ENCODE measurements at places on chromosomes 3 and 15.

DNA sequence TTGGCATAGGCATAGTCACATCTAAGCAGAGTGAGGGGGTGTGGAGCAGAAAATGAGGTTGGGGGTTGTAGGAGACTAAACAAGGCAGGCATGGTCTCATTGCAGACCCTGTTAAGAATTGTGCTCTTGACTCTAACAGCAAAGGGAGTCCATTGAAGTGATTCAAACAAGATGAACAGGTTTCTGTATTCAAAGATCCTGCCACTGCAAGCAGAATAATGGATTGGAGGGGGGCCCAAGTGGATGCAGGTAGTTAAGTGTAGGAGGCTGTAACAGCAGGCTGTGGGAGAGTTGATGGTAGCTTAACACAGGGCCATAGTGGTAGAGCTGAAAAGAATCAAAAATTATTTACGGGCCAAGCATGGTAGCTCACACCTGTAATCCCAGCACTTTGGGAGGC is 34.4 kb downstream of the CASR start:
- DNase-seq: no peak

- no peak for DNase-seq
Measured at GRCh38 chr3:163601426-163601825, 1476.9 kb downstream of the SI start.

- no peak for DNase-seq
Measured at GRCh38 chr3:170467007-170467406, 48.3 kb downstream of the CLDN11 start.

DNA sequence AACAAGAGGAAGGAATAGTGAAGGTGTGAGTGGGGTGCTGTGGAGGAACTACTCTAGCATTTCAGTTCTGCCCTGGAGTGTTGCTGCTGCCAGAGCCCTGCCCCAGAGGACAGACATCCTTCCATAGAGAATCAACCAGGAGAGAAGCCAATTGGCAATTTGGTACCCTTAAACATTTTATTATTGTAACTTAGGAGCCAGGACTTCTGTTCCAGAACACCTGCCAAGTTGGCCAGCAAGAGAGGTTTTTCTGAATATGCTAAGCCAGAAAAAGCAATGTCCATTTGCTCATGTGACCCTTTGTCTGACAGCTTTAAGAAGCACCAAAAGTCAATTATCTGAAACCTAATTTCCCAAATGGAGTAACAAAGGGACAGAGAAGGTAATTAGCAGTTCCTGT is 264.9 kb downstream of the MEX3B start:
- DNase-seq: no peak

- no peak for DNase-seq
Measured at GRCh38 chr3:98512576-98512975, 10.1 kb downstream of the CLDND1 start.

All from LNCaP clone FGC (cell line).